ENCODE measurements at places on chromosomes 5 and 9.
A peak's percentile ranks its signal among the peaks of the same experiment; 100 is the strongest.

DNA sequence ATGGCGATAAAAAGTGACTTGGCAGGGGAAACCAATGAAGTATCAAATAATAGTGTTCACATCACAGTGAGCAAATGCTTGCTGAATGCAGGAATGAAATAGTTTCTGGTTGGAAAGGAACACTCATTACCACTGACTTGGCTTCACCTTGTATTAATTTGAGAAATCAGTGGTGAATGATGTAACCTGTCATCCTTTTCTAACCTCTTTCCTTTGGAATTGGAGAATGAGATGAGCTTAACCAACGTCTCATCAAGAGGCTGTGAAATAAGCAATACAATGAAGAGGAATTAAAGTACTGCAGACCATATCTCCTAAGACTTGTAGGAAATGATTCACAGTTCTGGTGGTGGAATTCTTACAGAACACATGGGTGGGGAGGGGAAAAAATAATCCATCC lies 192.2 kb downstream of the DMAC1 start:
- DNase-seq = no peak

DNA sequence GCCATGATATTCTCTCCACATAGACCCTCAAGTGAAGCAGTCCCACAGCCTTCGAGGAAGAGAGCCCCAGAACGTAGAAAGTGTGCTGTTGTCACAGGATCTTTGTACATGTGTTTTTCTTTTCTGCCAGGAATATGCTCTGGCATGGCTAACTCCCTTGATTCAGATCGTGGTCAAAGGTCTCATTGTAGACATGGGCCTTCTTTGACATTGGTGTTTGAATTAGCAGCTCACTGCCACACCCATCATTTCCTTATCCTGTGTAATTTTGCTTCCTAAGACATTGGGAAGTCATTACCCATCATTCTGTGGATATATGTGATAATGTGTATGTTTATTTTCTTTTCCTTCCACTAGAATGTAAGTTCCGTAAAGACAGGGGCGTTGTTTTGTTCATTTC lies 25.5 kb downstream of the MTRR start:
- DNase-seq = no peak

- no peak for DNase-seq
These were observed 17.3 kb downstream of the GPBP1 start for GRCh38 chr5:57191163-57191562.

DNA sequence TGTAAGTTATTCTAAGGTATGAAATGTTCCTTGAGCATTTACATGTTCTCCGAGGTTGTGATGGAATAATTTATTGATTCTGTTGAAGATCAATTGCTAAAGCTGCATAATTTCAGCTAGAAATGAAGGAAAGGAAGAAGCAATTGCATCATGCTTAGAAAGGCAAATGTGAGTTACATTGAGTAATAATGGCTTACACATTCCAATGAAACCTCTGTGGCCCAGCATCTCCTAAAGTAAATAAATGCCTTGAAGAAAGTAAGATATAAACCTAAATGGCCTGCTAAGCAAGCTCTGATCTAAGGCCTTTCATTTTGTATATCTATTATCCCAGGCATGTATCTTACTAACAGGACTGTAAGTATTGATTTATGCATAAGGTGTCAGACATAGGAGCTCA lies 677.3 kb upstream of the RGMB start:
- no peak for DNase-seq

GRCh38 chr5:52800394-52801213 lies 12.9 kb downstream of the ITGA1 start:
- peak; percentile 54 for DNase-seq

- DNase-seq = no peak
These were observed 9.3 kb downstream of the CCNH start for GRCh38 chr5:87403409-87403808.

DNA sequence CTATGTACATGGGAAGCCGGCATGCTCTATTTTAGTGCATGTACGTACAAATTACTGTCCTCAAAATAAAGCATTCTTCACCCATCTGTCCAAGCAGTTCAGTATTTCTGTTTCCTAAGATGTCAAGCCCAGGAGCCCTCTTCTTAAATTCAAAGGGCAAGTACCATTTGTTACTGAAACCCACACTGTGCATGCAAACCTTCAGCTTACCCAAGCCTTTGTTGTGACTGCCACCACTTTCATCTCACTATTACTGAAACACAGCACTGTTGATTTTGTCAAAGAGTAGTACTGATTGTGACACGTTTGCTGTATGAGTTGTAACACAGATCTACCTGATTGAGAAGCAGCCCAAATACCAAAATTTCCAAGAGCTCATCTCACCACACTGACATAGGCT lies 390.4 kb upstream of the IZUMO3 start:
- no peak for DNase-seq

DNA sequence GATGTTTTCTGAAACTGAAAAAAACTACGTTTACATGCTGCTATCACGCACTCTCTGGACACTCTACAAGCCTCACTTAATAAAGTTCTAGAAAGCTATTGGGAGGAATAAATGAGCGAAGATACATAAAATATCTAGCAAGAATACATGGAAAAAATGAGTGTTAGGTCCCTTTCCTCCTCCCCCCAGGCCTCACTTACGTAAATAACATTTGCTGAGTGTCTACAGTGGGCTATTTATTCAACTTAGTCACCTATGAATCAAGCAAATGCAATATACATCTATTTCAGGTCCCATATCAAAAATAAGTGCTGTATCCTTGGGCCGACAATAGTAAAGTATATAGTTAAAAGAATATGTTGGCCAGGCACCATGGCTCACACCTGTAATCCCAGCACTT lies 62.5 kb downstream of the FRMD3 start:
- DNase-seq = no peak
